ENCODE measurements at places on chromosomes 7 and 10.

GRCh38 chr7:93442478-93443224 is 131.9 kb downstream of the CALCR start:
- no peak for DNase-seq

DNA sequence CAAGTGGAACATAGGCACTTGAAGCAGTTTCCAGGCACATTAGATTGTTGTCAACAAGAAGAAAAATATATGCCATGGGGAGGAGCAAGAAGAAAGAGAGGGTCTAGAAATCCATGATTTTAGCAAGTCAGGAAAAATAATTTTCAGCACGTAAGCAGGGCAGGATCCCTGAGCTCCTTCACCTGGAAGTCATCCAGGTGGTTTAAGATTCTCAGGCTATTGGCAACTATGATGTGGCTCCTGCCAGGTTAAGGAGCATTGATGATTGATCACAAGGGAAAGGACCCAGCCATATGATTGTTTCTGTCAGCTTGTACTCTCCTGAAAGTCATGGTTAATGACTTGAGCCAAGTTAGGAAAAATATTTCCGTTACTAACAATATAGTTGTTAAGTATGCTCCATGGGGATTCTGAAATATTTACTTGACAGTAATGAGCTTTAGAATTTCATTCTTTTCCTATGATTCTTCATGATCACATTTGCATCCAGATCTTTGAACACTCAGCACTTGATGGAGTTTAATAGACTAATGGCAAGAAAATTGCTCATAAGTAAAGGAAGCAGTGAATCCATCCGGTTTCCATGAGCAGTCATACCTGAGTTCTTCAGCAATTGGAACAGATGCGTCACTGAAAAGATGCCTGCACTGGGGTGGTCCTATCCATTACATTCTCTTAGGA is 209.1 kb downstream of the BICC1 start:
- DNase-seq = no peak

- no peak for DNase-seq
Observed at GRCh38 chr10:91409069-91409868, 875 bp upstream of the HECTD2 start.

DNA sequence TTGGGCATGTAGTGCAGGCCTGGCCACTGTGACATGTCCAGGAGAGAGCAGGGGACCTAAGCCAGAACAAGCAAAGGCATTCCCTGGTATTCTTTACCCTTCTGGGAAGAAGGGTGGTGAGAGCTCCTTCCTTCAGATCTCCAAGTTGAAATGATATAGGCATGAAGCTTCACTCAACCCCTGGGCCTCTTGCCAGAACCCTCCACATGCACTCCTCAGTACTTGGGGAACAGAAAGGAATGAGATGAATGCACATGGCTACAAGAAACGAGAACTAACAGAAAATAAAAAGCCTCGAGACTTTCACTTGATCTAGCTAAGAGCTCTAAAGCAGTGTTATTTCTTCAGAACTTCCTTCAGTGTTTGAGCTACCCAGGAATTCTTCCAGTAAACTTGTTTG is 262.2 kb downstream of the ETV1 start:
- DNase-seq = no peak

DNA sequence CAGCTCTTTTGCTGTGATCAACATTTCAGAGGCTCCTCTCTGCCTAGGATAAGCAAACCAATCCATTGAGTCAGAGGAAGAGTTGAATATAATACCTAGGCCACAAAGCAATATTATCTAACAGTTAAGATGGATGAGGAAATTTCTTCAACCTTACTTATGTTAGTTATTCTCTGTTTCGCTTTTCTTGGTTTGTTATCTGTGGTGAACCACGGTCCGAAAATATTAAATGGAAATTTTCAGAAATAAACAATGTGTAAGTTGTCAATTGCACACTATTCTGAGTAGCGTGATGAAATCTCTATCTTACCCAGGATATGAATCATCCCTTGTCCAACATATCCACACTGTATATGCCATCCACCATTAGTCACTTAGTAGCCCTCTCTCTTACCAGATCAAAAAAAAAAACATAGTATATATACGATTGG is 1.5 kb upstream of the HTR7 start:
- DNase-seq = peak; percentile 25

- DNase-seq = no peak
Observed at GRCh38 chr10:74926791-74927585, 100.6 kb downstream of the KAT6B start.

- DNase-seq = peak; percentile 86
Observed at GRCh38 chr10:33334805-33335550, 511 bp upstream of the NRP1 start.

DNA sequence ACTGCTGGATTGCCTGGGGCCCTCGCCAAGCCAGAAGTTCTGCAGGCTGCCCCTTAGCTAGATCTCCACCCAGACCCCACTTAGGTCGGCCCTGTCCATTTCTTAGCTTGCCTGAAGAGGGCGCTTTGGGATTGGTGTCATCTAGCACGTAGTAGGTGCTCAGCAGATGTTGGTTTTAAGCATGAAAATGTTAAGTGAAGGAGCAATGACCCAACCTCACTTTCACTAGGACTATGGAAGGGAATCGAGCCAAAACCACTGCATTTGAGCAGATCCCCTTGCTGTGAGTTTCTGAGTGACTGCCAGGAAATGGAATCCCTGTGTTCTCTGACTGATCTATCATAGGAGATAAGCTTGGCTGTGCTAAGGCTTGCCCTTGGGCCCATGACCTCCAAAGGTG is 131.7 kb upstream of the EEPD1 start:
- DNase-seq = no peak

GRCh38 chr10:29141761-29142160 is 147.1 kb upstream of the LYZL1 start:
- no peak for DNase-seq

- DNase-seq = no peak
Observed at GRCh38 chr10:7666253-7667023, at the start of gene ITIH5. Gene ITIH5 (minus strand): TSS chr10:7666966. CDS start chr10:7666892, 74 bp downstream.

DNA sequence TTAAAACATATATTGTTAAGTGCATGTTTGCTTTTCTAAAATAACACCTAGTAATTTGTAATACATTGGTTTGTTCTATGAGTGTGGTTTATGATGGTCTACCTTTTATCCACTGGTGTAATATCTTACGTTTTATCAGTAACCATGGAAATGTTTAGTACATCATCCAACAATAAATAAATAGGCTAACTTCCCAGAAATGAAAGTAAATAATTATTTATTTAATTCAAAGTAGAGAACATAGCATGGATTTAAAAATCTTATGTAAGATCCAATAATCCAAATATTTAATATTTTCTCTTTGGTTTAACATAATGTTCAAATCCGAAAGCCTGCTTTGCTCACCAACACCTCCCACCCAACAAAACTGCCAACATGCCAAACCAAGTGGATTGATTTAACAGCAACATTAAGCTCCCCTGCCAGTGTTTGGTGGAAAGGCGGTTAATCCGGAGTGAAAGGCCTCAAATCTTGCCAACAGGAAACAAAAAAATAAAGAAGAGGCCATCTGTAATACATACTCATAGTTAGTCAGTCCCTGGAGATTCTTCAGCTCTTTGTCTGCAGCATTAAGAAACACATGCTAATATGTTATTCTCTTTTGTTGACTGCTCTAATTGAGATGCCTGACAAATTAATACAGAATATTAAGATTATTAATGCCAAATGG is 897.8 kb downstream of the CNTNAP2 start:
- DNase-seq = no peak

- DNase-seq = no peak
Observed at GRCh38 chr7:50531401-50531911, 33.7 kb downstream of the DDC start.

DNA sequence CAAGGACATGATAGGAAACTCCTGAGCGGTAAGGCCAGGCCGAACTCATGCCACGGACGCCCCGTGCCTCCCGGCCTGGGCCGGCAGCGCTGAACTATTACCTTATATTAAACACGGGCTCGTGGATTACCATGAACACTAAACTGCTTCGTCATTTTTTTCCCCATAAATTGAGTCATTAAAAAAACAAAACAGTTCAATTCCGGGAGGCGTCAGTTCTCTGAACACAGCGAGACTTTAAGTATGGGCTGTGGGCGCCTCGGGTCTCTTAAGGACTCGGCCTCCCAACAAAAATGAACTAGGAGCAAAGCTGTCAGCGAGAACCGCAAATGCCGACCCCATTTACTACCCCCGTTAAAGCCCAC is 519 bp downstream of the PITRM1 start:
- DNase-seq = no peak

- DNase-seq = no peak
Observed at GRCh38 chr7:73885975-73886798, 25.2 kb downstream of the TMEM270 start.

DNA sequence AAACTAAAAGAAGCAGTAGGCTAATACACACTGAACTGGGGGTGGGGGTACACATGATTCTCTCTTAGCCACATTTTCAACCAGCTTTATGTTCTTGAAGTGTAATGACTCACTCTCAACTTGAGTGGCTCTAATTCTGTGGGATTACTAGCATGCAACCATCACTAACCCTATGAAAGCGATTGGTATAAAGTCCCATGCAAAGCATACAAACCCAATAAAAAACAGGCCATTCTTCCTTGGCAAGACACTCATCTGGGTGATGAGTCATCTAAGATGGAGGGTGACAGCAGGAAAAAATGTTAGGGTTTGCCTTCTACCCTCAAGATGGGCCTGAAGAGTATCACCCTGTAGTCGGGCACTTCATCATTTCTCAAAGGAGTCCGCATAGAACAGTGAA is 14.9 kb upstream of the PON3 start:
- no peak for DNase-seq

GRCh38 chr7:77887567-77887966 is 89.0 kb downstream of the PHTF2 start:
- no peak for DNase-seq

- DNase-seq = no peak
Observed at GRCh38 chr7:2289111-2289586, 25.1 kb downstream of the SNX8 start.

GRCh38 chr7:53596230-53596629 is 560.8 kb downstream of the POM121L12 start:
- DNase-seq = no peak

- DNase-seq = no peak
Observed at GRCh38 chr7:2025188-2025587, 207.6 kb downstream of the MAD1L1 start.

DNA sequence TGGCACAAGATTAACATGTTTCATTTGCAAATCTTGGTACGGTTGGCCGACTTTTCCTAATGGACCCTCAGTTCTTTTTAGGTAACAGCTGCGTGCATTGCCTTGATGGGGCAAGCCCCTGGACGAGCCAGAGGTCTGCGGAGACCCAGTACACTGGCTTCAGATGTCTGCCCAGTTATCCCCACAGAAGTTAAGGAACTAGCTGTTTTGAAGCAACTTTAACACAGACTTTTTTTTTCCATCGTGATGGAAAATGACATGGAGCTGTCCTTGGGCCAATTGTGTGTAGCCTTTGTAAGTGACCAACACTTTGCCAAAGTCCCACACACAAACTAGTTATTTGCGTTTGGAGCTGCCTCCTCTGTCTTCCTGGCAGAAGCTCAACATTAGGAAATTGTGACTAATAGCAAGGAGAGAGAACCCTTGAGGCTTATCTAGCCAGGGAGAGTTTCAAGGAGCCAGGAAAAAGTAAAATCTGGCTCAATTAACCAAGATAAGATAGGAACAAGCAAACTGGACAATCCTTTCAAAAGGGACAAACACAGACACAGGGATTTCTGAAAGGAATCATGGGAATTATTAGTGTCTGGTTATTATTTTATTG is 99.6 kb upstream of the BMPER start:
- DNase-seq = no peak

GRCh38 chr10:84589526-84590205 is 261.3 kb downstream of the CCSER2 start:
- no peak for DNase-seq

DNA sequence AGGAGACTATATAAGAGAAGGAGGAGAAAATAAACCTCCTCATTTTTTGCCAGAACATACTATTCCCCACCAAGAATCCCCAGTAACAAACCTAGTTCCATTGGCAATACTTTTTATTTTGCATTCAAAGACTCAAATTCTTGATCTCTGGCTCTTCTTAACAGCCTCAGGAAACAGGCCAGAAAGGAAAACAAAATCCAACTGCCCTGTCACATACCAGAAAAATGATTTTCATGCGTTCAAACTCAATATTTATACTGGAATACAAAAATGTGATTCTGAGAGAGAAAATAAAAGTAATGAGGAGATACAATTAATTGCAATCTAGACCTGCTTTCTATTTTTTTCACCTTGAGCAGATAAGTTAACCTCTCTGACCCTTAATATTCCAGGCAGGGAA is 435.9 kb upstream of the AUTS2 start:
- DNase-seq = no peak

GRCh38 chr10:23155169-23155568 is 36.9 kb upstream of the PTF1A start:
- DNase-seq = no peak

DNA sequence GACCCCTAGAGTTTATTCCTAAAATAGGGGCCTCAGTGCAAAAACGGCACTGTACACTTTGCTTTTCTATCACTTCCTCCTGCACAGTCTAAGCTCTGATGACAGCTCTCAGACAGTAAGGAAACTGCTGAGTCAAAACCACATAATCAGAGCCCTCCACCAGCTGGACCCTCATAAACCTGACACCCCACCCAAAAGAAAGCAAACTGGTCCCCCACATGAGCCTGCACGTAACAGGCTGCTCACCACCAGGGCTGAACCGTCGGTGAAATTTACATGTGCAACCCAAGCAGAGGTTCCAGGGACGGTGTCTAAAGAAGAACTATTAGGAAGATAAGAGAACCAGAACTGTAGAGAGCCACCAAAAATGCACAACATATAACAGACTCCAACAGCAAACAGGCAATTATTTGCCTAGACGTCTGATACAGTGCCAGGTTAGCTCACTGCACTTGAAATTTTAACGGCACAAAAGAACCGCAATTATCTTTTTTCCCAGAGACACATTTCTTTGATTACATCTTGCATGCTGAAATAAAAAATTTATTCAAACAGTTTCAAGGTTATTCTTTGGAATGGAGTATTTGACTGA is 19.6 kb downstream of the SGMS1 start:
- DNase-seq = peak; percentile 44

GRCh38 chr7:133572087-133572486 is 319.2 kb downstream of the EXOC4 start:
- no peak for DNase-seq

DNA sequence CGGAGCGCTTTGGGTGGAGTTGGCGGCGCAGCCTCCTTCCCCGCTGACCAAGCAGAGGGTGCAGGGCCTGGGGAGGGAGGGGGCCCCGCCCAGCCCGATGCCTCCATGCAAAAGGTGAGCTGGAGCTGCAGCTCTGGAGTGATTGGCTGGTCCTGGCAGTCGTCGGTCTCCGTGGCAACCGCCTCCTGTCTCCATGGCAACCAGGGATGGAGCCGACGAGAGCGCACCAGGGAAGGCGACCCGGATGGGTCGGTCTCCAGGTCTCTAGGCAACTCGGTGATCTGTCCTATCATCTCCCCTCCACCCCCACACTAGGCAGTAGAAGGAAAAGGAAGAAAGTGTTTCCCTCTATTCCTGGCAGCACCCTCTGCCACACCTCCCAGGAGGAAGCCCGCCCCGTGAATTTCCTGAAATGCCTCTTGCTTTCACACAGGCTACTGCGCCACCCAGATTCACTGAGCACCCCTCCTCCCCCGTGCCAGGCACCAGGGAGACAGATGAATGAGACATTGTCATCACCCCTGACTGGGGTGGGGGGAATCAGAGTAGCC is 647 bp upstream of the NACAD start:
- no peak for DNase-seq

Measured in bone marrow (tissue), 2 donors.